ENCODE measurements at places on chromosomes 6 and 20.

DNA sequence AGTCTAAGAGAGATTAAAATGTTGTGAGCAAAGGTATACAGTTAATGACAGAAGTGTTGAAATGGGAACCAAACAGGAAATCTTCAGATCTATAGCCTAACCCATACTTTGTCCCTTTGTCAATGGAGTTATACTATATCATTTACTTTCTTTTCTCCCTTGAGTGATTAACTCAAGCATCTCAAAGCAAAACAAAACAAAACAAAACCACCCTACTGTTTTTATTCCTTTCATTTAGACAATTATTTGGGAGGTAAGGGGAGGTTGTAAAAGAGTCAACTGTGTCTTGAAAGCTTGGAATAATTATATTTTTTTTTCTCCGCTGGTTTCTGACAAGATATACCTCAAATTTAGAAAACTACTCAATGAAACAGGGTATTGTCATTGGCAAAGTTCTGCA, 139.8 kb upstream of the HMGN3 start:
- DNase-seq: no peak

DNA sequence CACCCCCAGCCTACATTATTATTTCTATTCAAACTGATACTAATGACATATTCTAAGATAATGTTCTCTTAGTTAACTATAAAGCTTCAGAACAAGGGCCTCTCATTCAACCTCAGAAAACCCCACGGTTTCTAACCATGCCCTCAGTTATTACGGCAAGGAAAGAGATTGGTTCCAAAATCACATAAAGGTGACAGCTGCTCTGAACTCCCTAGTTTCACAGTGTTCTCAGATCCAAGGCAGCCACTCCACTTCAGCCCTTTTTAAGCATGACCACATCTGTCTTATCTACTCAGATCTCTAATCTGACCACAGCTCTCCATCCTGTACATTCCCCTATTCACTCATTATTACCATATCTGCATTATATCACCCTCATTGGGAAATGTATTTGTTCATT, 98.8 kb upstream of the CEP85L start:
- peak; percentile 58 for DNase-seq

GRCh38 chr6:169159331-169159730, 94.3 kb downstream of the THBS2 start:
- no peak for DNase-seq

GRCh38 chr6:144745439-144745838, 460.3 kb downstream of the UTRN start:
- DNase-seq: no peak

GRCh38 chr6:41156771-41157170, 2.6 kb upstream of the TREML1 start:
- no peak for DNase-seq

DNA sequence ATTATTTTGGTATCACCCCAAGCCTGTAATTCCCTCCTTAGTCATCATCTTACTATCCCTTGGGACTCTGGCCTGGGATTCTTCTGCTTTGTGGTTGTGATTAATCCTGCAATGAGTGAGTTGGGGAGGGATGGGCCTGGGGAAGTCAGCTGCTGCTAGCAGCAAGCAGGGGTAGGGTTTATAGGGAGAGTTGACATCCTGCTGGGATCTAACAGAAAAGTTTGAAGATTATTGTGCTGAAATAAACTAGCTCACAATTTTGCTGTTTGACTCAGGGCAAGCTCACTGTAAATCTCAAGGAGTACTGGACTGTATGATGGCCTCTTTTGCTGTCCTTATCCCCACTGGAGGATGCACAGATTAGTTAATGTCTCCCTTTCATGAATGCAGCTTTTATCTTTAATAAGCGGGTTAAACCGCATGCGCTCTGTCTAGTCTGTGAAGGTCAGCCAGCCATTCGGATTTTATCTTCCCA, 83.4 kb downstream of the JARID2 start:
- DNase-seq: peak; percentile 78

DNA sequence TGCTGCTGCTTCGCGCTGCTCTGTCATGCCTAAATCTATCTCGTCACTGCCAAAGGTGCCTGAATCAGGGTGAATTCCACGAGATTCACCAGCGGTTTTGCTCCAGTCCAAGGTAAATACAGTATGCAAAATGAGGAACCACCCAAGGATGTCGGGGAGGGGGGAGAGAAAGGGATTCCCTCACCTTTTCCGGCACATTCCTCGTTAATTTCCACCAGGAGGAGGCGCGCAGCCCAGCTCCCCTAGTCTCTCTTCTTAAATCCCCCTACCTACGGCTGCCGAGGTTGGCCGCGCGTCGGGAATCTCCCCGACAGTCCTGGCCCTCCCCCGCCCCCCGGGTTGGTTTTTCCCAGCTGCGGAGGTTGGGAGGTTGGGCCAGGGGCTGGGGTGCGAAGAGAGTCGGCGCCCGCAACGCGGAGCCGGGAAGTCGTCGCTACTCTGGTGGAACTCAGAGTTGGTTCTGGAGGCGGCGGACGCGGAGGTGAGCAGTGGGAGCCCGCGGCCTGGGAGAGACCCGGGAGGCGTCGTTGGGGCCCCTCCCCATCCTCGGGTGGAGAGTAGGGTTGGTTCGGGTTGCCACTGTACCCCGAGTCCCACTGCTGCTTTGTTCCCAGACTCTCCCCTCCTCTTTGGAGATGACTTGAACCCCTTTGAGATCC, at the start of gene TPBG:
TSS of gene TPBG (plus strand) at position 390 of the 659 bp plus-strand sequence. CDS start 1,145 bp downstream, outside the sequence.
- DNase-seq: peak; percentile 70

GRCh38 chr6:149809798-149810197, 54.4 kb downstream of the LRP11 start:
- DNase-seq: no peak

Data from iris pigment epithelial cell (primary cell).